ENCODE measurements at places on chromosomes 4 and X. TPM values are rescaled to one million over a fixed set of nuclear protein-coding genes. Genes with fewer than 3 reads are reported as not detected.

The TXK gene
- 1.7 TPM for total RNA-seq

The USP17L26 gene
- not detected for total RNA-seq

The COX7B2 gene
- not detected for total RNA-seq

The SMIM43 gene
- not detected for total RNA-seq

- DNase-seq = no peak
- no peak overlapping the region for H3K27ac ChIP-seq
- H3K36me3 ChIP-seq = no peaks in the 10 kb centered on the region
- no peak overlapping the region for H3K4me3 ChIP-seq
Measured at GRCh38 chr4:176274441-176274840, 5.4 kb upstream of the ASB5 start.

GRCh38 chr4:129080129-129080528, 13.2 kb downstream of the SCLT1 start:
- H3K4me3 ChIP-seq = no peak overlapping the region
- H3K4me1 ChIP-seq = no peaks in the 10 kb centered on the region
- H3K27me3 ChIP-seq = no peaks in the 10 kb centered on the region
- H3K36me3 ChIP-seq = peaks cover 63% of the 10 kb centered on the region
- no peak for DNase-seq

DNA sequence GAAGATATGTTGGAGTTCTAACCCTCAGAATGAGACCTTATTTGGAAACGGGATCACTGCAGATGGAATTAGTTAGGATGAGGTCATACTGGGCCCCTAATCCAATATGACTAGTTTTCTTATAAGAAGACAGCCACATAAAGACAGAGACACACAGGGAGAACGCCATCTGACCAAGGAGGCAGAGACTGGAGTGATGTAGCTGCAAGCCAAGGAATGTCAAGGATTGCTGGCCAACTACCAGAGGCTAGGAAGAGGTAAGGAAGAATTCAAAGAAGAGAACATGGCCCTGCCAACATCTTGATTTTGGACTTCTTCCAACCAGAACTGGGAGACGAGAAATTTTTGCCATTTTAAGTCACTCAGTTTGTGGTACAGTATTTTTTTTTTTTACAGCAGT, 152.8 kb upstream of the DIPK2B start:
- H3K27me3 ChIP-seq = no peaks in the 10 kb centered on the region
- no peaks in the 10 kb centered on the region for H3K4me1 ChIP-seq
- DNase-seq = no peak

- H3K27ac ChIP-seq = no peak overlapping the region
- H3K4me1 ChIP-seq = peaks cover 7% of the 10 kb centered on the region
- no peak for DNase-seq
- no peaks in the 10 kb centered on the region for H3K36me3 ChIP-seq
- H3K27me3 ChIP-seq = no peaks in the 10 kb centered on the region
Measured at GRCh38 chr4:109067508-109068235, 234.8 kb downstream of the COL25A1 start.

- no peak for DNase-seq
- no peaks in the 10 kb centered on the region for H3K4me1 ChIP-seq
- no peaks in the 10 kb centered on the region for H3K27me3 ChIP-seq
- H3K27ac ChIP-seq = no peak overlapping the region
- H3K4me3 ChIP-seq = no peak overlapping the region
Measured at GRCh38 chr4:51923343-51923742, 80.4 kb downstream of the DCUN1D4 start.

GRCh38 chr4:145851511-145852201, 87.0 kb downstream of the ZNF827 start:
- H3K36me3 ChIP-seq = peaks cover 37% of the 10 kb centered on the region
- no peaks in the 10 kb centered on the region for H3K27me3 ChIP-seq
- peaks cover 32% of the 10 kb centered on the region for H3K4me1 ChIP-seq
- no peak for DNase-seq

GRCh38 chrX:2875136-2875481, 46.4 kb downstream of the GYG2 start:
- no peaks in the 10 kb centered on the region for H3K27me3 ChIP-seq
- H3K4me3 ChIP-seq = no peak overlapping the region
- H3K4me1 ChIP-seq = peaks cover 7% of the 10 kb centered on the region
- peaks cover 67% of the 10 kb centered on the region for H3K36me3 ChIP-seq

DNA sequence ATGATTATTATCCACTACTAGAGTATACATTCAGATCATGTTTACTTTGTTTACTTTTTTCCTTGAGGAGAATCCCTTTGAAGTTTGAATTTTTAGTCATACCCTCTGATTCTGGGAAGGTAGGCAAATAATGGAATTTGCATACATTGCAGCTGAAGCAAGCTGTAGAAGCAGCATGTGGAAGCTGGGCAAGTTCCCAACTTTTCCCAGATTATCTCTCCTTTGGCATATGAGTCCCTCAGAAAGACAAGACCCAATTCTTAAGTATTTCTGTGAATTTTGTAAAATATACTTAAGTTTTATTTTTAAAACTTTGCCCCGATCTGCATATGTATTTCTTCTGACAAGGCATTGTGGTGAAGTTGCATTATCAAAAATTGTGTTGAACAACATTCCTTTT, 94.9 kb downstream of the CNKSR2 start:
- H3K27me3 ChIP-seq = no peaks in the 10 kb centered on the region
- H3K27ac ChIP-seq = no peak overlapping the region
- H3K36me3 ChIP-seq = no peaks in the 10 kb centered on the region
- no peak overlapping the region for H3K4me3 ChIP-seq

Measured in mesothelial cell of epicardium (in vitro differentiated cells).